ENCODE measurements at places on chromosomes 7 and 10.

- no peak for DNase-seq
These were observed 44.7 kb downstream of the DNAJC12 start for GRCh38 chr10:67793313-67793712.

GRCh38 chr7:27242555-27243339 is at the start of gene EVX1:
EVX1 (plus strand) TSS chr7:27242802; CDS start chr7:27243031, 229 bp downstream.
- DNase-seq = no peak

DNA sequence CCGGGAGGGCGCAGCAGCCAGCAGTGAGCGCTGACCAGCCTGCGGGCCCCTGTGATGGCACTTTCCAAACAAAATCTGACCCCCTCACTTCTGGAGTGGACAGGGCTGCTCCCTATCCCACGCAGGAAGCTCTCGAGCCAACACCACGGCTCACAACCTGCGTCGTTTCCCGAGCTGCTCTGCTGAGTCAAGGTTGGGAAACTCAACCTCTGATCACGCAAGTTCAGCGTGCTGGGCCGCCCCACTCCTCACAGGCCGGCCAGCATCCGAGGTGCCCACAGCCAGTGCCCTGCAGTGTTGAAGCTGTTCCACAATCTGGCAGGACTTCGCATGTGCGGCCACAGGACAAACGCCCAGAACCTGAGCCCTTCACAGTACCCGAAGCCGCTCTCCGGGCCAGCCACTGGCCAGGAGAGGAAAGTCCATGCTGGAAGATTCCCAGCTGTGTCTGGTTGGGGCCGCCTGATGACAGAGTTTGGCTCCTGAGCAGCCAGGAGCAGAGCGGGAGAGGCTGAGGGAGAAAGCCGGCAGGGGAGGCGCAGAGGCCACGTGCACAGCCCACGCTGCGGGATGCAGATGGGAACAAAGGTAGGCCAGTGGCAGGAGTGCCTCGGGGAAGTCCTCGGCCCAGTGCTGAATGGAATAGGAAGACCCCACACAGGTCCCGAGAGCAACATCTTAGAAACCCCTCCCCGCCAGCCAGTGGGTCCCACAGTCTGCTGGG is 263.3 kb upstream of the TCERG1L start:
- DNase-seq = no peak

- no peak for DNase-seq
These were observed 556.9 kb downstream of the DNAJB9 start for GRCh38 chr7:109126404-109127050.

DNA sequence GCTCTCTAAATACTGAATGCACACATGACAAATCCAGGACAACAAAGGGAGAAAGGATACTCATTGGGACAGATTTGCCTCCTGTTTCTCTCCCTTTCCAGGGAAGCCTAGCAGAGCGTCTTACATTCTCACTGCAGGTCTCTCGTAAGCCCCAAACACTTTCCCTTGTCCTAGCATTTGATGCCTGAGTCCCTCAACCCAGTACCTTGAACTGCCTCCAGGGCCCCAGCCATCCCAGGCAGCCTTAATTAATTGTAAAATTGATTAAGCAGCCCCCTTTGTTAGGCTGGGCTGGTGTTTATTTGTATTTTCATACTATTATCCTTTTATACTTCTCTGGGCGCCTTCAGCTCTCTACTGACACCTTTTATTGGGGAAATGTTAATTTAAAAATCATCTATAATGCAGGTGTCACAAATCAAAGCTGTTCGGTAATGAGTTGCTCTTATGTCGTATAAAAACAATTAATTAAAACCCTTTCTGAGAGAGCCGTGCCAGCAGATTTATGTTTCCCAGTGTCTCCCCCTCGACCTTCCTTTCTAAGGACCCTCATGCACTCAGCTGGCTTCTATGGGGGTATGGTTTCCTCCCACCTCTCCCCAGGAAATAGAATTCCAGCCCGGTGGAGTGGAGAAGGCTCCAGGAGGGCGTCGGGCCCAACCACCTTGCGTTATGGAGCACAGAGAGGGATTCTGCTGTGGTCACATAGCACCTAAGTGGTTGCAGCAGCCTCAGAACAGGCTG is 243.8 kb downstream of the RPS24 start:
- DNase-seq = no peak

DNA sequence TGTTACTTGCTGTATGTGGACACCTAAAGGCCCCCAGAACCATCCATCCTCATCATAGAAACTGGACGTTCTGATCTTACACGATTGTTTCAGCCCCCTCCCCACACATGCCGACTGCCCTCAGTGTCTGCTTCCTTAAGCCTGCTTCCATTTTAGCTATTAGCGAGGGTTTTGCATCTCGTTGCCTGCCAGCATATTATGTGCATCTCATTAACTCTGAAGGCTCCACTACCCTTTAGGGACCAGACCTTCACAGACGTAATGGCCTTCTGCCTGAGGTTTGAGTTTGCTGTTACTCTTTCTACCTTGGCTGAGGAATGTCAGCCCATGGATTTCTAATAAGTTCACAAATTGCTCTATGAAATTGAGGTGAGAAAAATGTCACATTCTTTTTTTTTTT is 53.9 kb upstream of the LRGUK start:
- DNase-seq = no peak

- DNase-seq = no peak
These were observed 6.7 kb downstream of the TCF7L2 start for GRCh38 chr10:112956631-112957350.

- no peak for DNase-seq
These were observed 191.8 kb downstream of the HTR7 start for GRCh38 chr10:90665905-90666662.

DNA sequence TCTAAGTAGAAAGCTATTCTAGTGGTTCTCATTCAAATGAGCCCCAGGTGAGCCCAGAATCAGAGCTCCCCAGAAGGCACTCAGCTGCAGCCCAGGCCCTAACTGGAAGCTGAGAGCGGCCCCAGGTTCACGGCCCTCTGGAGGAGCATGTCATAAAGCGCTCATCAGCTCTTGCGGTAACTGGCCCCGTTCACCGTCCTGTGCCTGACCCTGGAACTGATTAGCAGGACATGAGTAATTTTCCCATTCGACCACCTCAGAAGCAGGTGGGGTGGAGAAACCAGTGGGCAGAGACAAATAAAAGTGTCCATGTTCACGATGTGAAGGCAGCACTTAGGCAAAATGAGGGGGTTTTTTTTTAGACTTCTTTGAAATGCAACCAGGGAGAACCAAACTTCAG is 136.1 kb upstream of the LYZL2 start:
- no peak for DNase-seq

GRCh38 chr7:135800560-135800959 is 51.9 kb upstream of the FAM180A start:
- no peak for DNase-seq

- DNase-seq = no peak
These were observed 75.1 kb downstream of the RELN start for GRCh38 chr7:103914147-103914899.

DNA sequence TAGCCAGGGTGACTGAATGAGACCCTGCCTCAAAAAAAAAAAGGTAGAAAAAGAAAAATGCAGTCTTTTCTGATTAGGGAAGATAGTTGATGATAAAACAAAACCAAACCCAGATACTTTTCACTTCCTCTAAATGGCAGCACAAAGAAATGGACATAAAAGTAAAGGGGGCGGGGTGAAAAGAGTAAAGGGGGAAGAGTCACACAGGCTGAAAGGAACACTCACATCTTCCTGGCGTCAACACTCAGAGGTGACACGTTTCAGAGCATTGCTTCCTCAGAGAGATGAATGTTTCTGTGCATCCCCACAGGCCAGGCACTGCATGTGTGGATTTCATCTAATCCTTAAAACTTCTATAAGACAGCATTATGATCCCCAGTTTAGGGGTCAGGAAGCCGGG is 81.2 kb downstream of the HIPK2 start:
- no peak for DNase-seq

- DNase-seq = no peak
These were observed 38.7 kb upstream of the SCIN start for GRCh38 chr7:12531784-12532183.

DNA sequence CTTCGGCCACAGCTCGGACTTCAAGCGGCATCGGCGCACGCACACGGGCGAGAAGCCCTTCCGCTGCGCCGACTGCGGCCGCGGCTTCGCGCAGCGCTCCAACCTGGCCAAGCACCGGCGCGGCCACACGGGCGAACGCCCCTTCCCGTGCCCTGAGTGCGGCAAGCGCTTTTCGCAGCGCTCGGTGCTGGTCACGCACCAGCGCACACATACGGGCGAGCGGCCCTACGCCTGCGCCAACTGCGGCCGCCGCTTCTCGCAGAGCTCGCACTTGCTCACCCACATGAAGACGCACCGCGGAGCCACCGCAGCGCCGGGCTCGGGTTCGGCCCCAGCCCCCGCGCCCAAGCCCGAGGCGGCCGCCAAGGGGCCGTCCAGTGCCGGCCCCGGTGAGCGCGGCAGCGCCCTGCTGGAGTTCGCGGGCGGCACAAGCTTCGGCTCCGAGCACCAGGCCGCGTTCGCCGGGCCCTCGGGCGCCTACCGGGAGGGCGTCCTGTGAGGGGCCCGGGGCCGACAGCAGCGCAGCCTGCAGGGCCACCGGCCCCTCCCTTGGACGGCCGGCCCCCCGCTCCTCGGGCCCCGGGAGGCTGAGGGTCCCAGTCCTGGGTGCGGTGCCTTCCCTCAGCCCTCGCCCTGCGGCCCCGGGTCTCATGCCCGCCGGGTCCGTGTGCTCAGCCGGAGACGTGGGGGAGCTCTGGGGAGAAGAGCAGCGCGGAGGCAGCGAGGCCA is 17.2 kb downstream of the ZNF316 start:
- no peak for DNase-seq

All from HS-27A (cell line).